CD4-positive, alpha-beta T cell treated with Interferon gamma for 1 hour (primary cell): ENCODE measurements at places on chromosomes 6 and 20.

GRCh38 chr20:54938707-54939106 is 463.3 kb downstream of the DOK5 start:
- no peak for DNase-seq

- DNase-seq, result no peak
These were observed 4.3 kb downstream of the HMGN3 start for GRCh38 chr6:79230149-79230548.

GRCh38 chr6:46024124-46024769 is 8.6 kb upstream of the CLIC5 start:
- no peak for DNase-seq

GRCh38 chr6:12014027-12014872 is 2.1 kb downstream of the HIVEP1 start:
- no peak for DNase-seq

- peak; percentile 46 for DNase-seq
These were observed 14.1 kb upstream of the CPNE5 start for GRCh38 chr6:36853325-36853724.

DNA sequence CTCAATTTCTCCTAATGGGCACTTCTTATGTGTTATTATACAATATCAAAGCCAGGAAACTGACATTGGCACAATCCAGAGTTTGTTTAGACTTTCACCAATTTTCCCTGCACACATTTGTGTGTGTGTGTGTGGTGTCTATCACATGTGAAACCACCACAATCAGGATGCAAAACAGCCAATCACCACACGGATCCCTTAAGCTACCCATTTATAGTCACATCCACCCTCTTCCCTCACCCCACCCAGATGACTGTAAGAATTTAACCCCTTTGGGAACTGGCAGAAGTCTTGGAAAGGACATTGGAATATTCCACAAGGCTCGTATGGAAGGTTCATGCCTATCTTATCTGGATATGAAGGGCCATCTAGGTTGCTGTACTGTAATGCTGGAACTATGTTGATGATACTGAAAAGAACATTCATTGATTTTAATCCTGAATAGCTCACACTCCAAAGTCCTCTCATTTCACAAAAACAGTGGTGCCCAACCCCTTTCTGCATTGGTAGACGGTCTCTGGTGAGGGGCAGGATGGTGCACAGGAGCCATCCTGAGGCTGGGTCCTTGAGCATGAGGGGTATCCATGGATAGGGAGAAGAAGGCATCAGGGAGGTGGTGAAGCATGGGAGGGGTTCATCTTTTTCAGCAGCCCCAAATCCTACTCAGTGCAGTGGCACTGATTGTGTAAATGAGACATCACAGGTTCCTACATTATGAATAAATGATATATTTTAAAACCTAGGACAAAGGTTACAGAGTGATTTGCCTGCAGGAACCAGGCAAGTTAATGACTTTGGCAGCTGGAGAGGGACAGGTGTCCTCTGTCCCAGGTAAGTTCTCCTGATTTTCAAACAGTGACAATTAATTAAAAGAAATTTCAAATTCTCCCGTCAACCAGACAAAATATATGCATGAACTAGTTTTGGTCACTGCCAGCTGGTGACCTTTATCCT is 12.1 kb upstream of the CTCFL start:
- no peak for DNase-seq

DNA sequence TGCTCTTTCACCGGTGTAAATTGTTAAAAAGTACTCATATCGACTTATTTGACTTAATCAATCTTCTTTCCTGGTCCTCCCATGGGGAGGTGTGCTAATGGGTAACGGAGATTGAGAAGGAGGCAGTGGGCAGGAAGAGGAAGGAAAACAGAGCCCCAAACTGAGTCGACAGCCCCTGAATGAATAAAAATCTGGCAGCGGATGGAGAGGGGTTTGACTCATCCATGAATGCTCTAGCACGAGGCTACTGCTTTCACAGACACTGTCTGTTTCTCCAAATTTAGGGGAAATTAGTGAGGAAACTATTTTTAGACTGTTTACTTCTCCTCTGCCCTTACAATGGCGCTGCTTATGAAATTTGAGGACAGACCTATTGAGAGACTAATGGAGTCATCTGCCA is 142.2 kb upstream of the ATXN1 start:
- peak; percentile 4 for DNase-seq

DNA sequence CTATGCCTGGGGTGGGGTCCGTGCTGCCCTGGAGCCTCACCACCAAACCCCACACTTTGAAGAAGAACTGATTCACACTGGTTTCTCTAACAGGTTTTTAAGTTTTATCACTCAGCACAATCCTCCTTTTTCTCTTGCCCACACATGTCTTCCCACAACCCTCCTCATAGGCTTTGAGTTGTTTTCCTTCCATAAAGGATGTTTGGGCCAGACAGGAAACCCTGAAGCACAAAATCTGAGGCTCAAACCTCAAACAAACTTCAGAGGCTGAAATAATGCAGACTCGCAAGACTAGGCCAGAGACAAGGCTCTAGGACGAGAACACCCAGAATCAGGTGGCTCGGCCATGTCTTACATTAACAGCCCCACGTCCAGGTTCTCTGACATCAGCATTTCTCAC is 35.3 kb downstream of the EZR start:
- DNase-seq, result no peak

DNA sequence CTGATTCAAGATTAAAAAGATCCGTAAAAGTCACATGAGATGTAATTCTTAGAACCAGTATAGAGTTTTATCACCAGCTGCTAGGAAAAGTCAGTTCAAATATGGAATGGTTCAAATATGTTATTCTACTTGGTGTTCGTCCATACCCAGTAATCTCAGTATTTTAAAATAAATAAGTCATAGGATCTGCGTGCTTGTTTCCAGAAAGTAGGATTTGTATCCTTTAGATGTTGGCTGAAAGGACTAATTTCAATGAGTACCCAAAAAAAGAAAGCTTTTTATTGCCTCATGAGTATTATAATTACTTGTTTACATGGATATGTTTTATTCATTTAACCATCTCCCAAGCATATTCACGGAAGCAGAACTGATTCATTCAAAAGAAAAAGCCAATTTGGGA is 12.2 kb downstream of the TPD52L1 start:
- no peak for DNase-seq

- no peak for DNase-seq
These were observed 52.7 kb downstream of the CPXM1 start for GRCh38 chr20:2747676-2748235.

- no peak for DNase-seq
These were observed 353.4 kb downstream of the RNGTT start for GRCh38 chr6:88609983-88610382.

DNA sequence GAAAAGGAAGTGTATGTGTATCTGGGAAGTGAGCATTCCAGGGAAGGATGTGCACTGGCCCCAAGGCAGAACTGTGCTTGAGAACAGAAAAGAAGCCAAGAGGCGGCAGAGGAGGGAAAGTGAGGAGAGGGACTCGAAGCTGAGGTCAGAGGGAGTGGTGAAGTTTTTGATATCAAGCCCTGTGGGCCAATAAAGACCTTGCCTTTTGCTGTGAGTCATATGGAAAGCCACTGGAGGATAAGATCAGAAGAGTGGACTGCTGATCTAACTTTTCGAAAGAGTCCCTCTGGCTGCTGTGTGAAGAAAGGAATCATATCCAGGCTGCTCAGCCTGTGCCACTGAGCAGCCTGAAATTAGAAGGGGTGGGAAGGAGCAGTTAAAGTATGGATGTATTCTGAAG is 99.4 kb downstream of the EYA4 start:
- DNase-seq, result no peak

DNA sequence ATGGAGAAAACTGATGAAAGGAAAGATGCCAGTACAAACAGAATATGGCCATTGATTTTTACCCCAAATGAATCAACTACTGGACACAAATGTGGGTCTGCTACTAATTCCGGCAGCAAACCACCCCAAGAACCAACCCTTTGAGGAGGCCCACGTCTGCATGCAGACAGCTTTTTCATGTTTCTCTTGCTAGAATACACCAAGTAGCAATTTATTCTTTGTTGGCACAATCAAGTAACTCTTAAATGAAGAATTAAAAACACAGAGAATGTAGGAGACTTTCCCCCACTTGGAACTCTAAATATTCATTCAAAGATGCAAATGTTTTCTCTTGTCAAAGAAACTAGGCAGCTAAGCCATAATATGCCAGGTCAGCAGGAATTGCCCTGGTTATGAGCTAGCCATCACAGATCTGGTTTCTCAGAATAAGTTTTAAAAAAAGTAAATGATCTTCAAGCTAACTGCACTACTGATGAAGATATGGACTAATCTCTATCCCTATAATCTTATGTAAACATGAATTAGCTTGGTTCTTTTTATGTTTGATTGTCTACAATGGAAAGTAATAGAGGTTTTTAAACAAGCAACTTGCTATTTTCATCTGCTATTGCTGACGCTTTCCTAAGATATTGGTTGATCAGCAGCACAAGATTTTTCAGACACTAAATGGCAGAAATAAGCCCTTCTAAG is 163.1 kb upstream of the THEMIS start:
- DNase-seq, result no peak

DNA sequence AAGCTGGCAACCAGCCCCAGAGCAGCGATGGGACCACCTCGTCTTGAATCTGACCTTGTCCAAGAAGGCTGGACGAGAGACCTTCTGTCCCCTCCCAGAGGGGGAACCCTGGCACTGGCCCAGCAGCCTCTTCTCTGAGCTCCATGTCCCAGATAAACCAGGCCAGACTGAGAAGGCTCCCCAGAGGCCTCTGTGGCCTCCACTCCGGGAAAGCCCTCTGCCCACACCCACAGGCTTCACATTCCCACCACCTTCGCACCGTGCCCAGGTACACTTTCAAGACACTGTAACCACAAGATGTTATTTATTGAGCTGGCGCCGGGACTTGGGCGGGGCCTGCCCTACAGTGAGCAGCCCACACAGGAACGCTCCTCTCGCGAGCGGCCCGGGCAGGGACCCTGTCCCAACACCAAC is 33.2 kb downstream of the ADA start:
- peak; percentile 15 for DNase-seq

- DNase-seq, result no peak
These were observed 172.2 kb downstream of the AIG1 start for GRCh38 chr6:143232849-143233248.

GRCh38 chr6:166587631-166588413 is 1.3 kb upstream of the RAMACL start:
- DNase-seq, result peak; percentile 17

DNA sequence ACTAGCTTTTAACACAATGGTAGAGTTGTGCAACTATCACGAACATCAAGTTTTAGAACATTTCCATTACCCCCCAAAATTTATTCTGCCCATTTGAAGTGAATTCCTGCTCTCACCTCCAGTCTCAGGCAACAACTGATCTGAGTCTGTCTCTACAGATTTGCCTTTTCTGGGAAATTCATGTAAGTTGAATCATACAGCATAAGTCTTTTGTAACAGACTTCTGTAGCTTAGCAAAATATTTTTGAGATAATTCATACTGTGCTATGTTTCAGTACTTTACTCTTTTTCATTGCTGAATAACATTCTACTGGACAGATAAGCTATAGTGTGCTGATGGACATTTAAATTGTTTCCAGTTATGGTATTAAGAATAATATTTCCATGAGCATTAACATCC is 447.3 kb upstream of the GJE1 start:
- DNase-seq, result no peak

DNA sequence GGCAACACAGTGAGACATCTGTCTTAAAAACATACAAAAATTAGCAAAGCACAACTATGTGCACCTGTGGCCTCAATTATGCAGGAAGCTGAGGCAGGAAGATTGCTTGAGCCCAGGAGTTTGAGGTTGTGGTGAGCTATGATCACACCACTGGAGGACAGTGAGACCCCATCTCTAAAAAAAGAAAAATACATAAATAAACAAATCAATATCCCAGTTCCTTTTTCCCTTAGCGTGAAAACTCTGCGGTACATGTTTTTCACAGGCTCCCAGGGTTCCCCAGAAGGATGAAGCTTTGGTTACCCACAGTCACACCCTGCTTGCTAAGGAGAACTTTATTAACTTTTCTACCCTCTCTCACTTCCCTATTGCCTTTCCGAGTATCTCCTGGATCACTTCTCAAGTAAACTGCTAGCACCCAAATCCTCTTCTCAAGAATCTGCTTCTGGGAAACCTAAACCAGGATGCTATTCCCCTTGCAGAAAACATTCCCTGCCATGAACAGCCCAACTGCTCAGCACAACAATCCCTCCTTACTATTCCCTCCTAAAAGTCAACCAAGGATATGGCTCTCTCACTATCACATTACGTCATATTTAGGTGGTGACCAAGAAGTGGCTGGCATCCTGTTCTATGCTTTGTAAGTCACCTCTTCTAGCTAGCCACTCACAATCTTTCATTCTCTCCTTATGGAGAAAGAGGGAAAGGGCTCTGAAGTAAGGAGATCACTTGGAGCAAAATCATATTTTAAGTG is 122.4 kb downstream of the IPCEF1 start:
- DNase-seq, result no peak

GRCh38 chr20:3171391-3172125 is 1.8 kb downstream of the LZTS3 start:
- no peak for DNase-seq

DNA sequence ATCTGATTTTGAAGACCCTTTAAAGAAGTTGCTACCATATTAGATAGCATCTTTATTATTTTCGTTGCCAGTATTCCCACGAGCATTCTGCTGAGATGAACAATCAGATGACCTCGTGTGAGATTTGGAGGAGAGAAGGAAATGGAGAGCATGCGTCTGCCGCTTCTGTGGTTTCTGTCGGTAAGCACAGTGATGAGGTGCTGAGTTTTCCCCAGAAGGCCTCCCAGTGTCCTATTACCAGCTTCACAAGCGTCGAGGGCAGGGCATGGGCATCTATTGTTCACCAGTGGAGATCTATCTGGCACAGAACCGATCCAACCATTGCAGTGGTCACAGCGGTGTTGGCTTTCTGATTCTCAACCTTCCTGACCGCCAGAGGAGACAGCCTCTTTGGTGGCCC is 29.4 kb downstream of the TRAF3IP2 start:
- no peak for DNase-seq

DNA sequence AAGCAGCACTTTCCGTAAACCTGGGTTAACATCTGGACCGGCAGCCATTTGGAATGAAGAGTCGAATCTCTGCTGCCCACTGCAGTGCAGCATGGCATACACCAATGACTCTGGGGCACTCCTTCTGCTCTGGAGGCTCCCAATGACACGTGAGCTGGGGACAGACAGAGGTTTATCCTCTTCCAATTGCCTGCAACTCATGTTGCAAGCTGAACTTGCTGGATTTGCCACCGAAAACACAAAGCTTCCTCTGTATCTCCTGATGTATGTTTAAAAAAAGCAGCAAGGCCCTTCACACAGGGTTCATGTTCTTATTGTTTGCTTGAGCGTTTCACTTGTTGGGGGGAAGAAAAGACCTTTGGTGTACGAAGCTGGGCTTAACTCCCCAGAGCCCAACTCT is 10.8 kb downstream of the NCOA5 start:
- DNase-seq, result no peak

- no peak for DNase-seq
These were observed 208.8 kb downstream of the TBC1D7 start for GRCh38 chr6:13119549-13119948.

DNA sequence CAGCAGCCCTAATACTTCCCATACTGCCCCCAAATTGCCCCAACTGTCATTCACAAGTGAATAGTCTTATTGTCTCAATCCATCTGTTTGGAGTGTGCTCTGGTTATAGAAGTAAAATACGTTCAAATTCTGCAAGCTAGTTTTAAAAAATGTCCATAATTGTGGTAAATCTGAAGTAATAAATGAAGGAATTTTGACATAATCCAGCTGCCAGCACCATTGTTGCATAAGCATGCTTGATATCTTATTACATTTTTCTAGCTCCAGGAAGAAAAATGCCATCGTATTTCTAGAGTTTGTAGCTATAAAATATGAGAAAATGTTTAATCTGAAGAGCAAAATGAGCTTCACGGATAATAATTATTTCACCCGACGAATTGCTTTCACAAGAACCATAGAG is 664.7 kb downstream of the RFPL4B start:
- no peak for DNase-seq

GRCh38 chr20:44552050-44552449 is 30.2 kb upstream of the SERINC3 start:
- no peak for DNase-seq
